HT1080 (cell line): ENCODE measurements at places on chromosomes 7 and 10.

GRCh38 chr10:25465582-25466372 lies 291.0 kb downstream of the GPR158 start:
- peak; percentile 92 for DNase-seq

- DNase-seq = no peak
These were observed 35.1 kb downstream of the SORBS1 start for GRCh38 chr10:95526044-95526443.

- DNase-seq = no peak
These were observed 147.1 kb downstream of the RNF216 start for GRCh38 chr7:5634107-5634950.

DNA sequence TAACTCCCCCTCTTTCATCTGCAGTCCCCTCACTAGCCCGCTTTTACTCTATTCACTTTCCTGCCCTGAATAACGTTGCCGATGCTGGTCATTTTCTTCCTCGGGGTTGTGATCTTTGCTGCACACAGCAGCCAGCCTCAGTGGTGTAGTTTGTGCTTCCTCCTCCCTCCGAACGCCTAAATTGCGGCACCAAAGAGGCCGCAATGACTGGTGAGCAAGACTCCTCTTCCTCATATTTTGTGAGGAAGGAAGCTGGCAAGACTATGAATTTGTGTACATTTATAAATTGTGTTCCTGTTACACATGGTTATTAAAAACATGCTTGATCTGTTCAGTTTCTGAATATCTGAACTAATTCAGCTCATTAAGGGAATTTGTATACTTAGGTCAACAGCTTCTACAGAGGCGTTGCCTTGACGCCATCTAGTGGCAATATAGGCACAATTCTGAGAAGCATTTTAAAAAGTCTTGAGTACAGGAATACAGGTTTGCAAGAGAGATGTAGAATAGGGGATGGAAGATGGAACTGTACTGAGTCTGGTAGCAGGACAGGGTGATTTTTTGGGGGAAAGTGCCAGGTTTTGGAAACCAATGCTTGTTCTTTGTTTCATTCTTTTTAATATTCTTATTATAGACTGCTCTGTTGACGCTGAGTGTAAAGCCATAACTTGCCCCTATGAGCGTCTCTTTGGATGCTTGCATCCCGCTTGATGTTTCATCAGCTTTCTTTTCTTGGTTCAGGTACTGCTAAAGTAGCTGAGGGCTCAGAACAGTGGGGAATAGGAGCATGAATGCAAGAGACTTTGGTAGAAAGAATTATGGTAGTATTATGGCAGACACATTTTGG lies 4.1 kb upstream of the TAS2R5 start:
- DNase-seq = peak; percentile 44

DNA sequence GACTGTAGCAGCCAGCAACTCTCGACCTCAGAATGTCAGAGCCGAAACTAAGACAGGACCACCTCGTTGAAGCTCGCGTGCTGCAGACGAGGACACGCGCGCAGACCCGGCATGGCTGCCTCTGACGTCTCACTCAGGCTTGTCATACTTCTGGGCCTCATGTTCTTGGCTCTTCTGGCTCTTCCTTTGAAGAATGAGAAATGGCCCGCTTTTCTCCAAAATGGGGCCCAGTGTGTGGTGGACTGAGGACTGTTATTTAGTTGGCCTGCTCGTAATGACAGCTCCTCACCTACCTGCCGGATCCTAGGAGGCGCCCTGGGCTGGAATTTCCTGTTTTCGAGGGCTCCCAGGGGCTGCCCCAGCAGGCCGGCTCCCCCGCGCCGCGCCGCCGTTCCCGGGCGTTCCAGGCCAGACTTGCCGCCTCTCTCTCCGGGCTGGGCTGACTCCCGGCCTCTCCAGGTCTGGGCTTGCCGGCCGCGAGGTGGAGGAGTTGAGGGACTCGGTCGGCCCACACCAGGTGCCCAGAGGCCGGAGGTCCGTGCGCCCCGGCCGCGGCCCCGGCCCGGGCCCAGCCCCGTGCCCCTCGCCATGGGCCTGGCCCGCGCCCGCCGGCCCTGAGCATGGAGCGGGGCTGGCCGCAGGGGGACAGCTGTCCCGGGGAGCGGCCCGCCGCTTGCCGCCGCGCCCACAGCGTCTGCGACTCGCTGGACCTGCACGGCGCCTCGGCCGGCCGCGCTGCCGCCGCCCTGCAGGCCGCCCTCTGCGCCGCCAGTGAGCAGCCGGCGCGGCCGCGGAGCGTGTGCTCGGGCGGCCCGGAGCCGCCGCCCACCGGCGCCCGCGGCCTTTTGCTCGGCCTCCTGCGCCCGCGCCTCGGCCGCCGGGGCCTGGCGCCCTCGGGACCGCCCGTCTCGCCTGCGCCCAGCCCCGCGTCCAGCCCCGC lies 28.1 kb downstream of the AGAP3 start:
- no peak for DNase-seq

GRCh38 chr10:72598769-72599701 lies 26.8 kb downstream of the MICU1 start:
- no peak for DNase-seq

GRCh38 chr7:137961200-137962177 lies 40.4 kb downstream of the CREB3L2 start:
- peak; percentile 36 for DNase-seq

GRCh38 chr7:90804370-90804769 lies 208.2 kb downstream of the CDK14 start:
- DNase-seq = no peak

GRCh38 chr10:122782911-122783310 lies 62.7 kb downstream of the CUZD1 start:
- DNase-seq = no peak

- no peak for DNase-seq
These were observed 89.5 kb upstream of the PAX2 start for GRCh38 chr10:100655760-100656421.
